Activated CD4-positive, CD25-positive, alpha-beta regulatory T cell (primary cell): ENCODE measurements at places on chromosomes 7 and 10.

- no peak for DNase-seq
Measured at GRCh38 chr10:48496831-48497779, 107.8 kb downstream of the ARHGAP22 start.

DNA sequence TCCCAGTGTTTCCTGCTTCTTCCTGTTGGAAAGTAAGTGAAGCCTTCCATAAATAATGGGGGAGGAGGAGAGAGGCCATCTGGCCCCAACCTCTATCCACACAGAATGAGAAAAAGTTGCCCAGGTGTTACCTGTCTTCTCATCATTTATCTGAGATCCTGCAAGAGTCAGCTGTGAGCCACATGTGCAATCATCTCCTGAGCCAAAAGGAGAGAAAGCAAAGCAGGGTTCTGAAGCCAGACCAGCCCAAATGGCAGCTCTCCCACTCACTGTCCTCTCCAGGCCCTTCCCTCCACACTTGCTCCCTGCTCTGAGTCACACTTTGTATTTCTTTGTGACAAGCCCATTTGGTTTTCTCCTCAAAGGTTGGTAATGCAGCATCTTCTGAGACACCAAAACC lies 65.9 kb downstream of the FAM204A start:
- DNase-seq: no peak

- DNase-seq: no peak
Measured at GRCh38 chr10:4431114-4431863, 394.7 kb upstream of the AKR1E2 start.

- DNase-seq: no peak
Measured at GRCh38 chr7:69935107-69935506, 336.8 kb downstream of the AUTS2 start.

GRCh38 chr10:7362471-7362870 lies 48.4 kb downstream of the SFMBT2 start:
- DNase-seq: no peak

DNA sequence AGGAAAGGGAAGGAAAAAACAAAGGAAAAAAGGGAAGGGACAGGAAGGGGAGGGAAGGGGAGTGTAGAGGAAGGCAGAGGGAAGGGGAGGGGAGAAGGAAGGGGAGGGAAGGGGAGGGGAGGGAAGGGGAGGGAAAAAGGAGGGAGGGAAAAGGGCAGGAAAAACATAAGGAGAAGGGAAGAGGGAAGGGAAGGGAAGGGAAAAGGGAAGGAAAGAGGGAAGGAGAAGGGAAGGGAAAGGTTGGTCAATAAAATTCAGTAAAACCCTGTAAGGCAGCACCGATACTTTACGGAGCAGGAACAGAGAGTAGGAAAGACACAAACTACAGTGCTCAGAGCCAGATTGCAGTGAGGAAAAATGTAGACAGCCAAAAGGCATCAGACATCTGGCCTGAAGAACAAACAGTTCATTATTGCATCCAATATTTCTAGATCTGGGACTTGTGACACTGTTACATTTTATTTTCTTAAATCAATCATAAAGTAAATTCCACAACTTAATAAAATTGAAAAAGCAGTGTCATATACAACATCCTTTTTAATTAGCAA lies 322.0 kb downstream of the CRPPA start:
- no peak for DNase-seq

DNA sequence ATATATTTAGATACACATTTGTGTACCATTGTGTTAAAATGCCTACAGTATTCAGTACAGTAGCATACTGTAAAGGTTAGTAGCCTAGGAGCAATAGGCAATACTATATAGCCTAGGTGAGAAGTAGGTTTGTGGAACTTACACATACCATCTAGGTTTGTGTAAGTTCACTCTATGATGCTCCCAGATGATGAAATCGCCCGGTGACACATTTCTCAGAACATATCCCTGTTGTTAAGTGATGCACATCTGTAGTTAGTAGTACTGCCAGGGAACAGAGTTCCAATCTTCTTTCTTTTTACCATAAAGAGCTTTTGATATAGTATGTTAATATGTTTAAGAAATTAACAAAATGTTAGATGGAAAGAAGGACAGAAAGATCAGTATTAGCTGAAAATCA lies 138.2 kb downstream of the SNX13 start:
- DNase-seq: no peak

- no peak for DNase-seq
Measured at GRCh38 chr7:84302949-84303348, 108.4 kb upstream of the SEMA3A start.

DNA sequence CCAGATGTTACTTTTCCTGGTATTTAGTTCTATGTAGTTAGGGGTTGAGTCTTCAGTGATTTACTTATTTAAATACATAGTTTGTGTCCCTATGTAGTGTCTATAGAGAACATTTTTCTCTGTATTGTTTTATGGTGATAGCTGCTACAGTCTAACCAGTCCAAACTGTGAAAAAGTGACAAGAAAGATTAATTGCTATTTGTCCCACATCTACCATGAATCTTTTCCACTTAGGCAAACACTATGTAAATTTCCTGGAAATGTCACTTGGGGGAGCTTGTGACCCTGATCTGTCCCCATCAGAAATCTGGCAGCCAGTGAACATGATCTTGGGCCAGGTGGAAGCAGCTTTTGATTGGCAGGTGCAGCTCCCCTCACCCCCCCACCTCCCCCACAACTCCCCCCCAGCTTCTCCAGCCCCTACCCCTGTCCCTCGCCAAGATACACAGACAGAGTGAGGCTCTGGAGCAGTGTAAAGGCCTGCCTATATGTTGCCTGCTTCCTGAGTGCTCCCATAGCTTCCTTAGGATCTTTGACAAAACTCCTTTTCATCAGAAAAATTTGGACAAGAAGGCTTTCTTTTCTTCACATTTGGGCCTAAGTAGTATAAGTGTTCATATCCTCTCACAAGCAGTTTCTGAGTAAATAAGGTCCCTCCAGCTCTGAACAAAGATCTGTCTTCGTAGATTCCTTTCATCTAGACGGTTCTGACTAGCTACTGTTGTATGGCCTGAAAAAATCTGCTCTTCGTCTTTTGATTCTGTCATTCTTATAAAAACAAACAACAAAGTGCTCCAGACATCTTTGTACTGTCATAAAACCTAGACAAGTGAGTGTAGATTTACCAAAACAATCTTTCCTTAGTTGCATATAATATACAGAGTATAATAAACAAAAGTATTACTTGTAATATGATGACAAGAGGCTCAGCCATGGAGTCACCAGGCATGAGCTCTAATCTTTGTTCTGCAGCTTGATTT lies 31.5 kb upstream of the SLC13A1 start:
- DNase-seq: no peak

GRCh38 chr10:125102821-125103220 lies 57.5 kb downstream of the CTBP2 start:
- no peak for DNase-seq

GRCh38 chr10:121640266-121640665 lies 42.0 kb upstream of the FGFR2 start:
- no peak for DNase-seq

DNA sequence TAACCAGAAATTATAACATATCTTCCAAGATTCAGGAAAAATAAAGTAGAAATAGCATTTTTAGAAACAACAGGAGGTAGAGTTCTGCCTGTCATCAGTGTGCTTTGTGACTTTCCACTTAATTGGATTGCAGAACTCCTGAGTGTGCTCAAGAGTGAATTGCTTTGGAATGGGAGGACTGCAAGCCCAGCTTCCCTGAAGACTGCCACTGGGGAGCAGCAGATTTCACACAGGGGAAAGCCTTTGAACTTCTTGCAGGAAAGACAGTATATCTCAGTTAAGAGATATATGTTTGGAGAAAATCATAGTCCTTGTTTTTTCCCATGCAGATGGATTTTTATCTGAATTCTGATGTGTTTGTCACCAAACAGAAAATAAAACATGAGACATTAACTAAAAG lies 124.5 kb downstream of the TMEM168 start:
- no peak for DNase-seq

- DNase-seq: no peak
Measured at GRCh38 chr10:97039538-97040247, 146.1 kb downstream of the SLIT1 start.

DNA sequence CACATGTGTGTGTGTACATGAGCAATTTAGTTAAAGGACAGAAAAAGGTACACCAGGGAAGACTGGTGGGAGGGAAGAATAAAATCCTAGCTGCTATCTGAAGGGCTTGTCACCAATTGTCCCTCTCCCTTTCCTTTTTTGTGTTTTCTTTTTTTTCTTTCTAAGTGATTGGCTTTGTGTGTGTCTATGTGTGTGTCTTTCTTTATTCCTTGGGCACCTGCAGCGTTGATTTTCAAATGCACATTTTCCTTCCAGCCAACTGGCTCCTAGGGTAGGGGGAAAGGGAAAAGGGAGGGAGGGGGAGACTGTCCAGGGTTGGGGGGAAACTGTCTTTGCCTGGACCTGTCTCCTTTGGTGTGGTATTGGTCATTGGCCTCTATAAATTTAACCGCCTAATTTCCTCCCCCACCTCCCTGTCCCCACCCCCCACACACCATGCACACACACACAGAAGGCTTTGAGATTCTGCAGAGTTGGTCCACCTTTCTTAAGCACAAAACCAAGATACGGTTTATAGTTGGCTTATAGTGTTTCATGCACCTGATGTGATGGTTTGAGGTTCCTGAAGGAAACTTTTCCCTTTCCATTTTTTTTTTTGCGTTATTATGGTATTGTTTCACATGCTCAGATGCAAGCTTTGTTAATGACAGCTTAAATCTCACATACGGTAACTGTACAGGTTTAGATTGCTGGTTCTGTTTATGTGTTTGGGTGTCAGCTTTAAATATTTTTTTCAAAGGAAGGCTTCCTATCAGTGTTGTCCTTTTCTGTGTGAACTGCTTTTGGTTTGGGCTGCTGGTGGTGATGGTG lies 2.6 kb downstream of the AUTS2 start:
- DNase-seq: no peak

DNA sequence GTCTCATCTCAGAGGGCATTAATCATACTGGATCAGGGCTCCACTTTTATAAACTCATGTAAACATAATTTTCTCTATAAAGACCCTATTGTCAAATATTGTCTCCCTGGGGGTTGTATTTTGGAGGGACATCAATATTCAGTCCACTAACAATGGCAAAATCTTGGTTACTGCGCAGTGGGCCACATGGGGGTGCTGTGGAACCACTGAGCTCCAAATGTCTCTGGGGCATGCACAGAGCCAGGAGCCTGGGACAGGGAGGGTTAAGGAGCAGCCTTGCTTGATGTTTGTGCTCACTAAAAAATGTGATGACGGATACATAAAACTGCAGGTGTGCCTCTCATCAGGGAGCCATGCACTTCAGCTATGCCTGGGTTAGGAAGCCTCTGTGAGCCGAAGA lies 62.1 kb upstream of the PRSS58 start:
- peak; percentile 9 for DNase-seq

GRCh38 chr10:98852686-98853085 lies 383.0 kb downstream of the HPSE2 start:
- no peak for DNase-seq

GRCh38 chr7:148761499-148762278 lies 63.0 kb downstream of the CUL1 start:
- DNase-seq: no peak

- no peak for DNase-seq
Measured at GRCh38 chr7:135510592-135511183, 786 bp upstream of the CNOT4 start.

GRCh38 chr7:118072893-118073674 lies 110.9 kb upstream of the LSM8 start:
- no peak for DNase-seq

GRCh38 chr7:70669854-70670253 lies 462.1 kb upstream of the GALNT17 start:
- no peak for DNase-seq

DNA sequence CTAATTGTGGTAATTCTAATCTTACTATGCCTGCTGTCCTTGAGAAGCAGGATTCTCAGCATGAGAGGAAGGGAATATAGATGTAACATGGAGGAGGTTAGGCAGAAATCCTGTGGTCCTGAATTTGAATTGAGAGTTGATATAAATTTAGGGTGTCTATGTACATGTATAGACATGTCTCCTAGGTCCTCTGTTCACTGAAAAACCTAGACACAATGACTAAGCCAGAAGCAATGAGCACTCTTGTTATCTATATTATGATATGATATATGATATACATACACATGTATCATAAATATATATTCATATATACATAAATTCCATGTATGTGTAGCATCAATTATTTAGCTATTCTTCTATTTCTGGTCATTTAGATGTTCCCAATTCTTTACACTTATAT lies 173.3 kb upstream of the MKLN1 start:
- DNase-seq: no peak

DNA sequence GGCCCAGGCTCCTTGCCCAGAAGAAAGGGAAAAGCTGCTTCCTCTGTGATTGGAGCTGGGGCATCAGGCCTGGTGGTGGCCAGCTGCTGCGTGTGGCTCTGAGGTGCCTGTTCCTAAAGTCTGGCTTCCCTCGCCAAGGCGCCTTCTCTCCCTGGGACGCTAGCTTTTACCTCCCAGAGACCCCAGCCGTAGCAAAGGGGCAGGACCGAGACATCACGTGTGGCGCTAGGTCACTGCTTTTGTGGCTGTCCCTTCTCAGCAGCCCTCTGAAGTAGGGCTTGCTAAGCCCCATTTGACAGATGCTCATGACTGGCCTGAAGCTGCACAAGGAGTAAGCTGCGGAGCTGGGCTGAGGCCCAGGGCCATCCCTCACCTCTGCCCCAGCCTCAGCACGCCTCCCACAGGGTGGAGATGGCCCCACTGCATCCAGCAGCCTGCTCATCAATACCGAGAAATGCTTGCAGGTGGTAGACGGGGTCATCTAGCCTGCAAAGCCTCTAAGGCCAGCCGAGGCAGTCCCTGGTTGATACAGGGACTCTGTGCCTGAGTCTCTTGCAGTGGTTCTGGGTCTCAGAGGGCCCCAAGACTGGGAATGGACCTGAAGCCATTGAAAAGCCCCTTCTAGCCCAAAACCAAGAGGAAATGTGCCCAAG lies 171.2 kb downstream of the LCOR start:
- DNase-seq: no peak

DNA sequence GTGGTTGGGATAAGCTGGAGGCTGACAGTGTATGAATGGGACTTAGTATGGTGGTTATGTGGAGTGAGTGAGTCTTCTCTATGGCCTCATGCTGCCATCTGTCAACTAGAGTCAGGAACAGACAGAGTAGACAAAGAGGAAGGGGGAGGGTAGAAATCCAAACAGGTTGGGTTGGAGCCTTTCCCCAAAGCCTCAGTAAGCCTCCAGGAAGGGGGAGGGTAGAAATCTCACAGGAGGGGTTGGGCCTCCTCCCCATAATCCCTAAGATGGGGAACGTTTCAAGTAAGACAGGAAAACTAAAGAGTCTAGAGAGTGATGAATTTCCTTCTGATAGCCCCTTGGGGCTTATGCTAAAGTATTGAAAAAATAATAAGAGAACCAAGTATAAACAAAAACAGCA lies 2.0 kb upstream of the AKR1B15 start:
- no peak for DNase-seq

GRCh38 chr7:618539-619367 lies 99.1 kb upstream of the PDGFA start:
- no peak for DNase-seq
